ENCODE measurements at places on chromosomes 2 and 18. TPM values are rescaled to one million over a fixed set of nuclear protein-coding genes. Genes with fewer than 3 reads are reported as not detected.

LYG2 gene
- polyA plus RNA-seq, result 0.44 TPM

- no peak for DNase-seq
Observed at GRCh38 chr2:134253804-134254203, at the start of gene MGAT5. MGAT5 (plus strand) TSS chr2:134254072; CDS start chr2:134254404, 332 bp downstream.

DNA sequence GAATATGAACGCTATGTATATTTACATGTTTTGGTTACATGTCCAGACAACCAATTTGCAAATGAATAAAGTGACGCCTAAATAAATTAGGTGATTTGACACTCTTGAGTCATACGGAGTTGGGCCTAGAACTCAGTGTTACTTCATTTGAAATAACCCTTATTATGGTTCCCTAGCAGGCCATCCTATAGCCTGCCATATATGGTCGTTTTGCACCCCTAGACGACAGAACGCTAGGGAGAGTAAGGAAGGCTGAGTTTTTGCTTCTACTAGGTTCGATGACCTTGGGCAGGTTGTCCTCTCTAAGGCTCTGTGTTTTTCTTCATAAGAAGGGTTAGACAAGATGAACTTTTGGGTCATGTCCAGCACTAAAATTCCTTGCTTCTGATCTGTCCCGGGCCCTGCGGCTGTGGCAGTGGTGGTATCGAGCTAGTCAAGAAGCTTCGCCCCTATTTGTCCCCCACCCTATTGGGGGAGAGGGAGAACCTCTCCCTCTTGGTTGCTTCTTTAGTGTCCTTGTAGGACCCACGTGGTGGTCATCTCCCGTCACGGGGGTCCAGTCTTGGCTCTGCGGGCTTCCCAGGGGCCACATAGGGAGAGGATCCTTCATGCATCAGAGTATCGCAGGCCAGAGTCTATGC, 574 bp upstream of the EML4 start:
- DNase-seq, result no peak

DNA sequence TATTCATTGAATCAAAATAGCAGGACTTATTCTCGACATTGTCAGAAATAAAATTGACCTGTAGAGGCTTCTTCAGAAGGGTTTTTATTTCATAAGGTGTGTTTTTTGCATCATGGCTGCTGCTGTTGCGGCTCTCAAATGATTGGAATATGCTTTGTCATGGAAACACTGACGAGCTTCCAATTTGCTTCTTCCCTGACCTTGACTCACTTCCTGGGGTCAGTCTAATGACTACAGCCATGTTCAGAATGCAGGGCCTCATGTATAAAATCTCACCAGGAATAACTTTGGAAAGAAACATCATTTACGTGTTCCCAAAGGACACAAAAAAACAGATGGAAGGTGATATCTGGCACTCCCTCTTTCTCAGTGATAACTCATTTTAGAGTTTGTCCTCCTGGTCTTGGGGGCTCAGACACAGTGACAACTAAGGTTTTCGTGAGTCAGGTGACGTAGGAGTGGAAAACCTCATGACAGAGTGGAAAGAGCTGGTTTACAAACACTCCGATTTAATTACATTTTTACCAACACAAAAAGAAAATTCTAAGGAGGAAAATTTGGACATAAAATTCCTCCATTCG, 467.0 kb upstream of the RAB12 start:
- no peak for DNase-seq

ANKRD29 gene
- 0.70 TPM for polyA plus RNA-seq

ORMDL1 gene
- 104 TPM for polyA plus RNA-seq

DNA sequence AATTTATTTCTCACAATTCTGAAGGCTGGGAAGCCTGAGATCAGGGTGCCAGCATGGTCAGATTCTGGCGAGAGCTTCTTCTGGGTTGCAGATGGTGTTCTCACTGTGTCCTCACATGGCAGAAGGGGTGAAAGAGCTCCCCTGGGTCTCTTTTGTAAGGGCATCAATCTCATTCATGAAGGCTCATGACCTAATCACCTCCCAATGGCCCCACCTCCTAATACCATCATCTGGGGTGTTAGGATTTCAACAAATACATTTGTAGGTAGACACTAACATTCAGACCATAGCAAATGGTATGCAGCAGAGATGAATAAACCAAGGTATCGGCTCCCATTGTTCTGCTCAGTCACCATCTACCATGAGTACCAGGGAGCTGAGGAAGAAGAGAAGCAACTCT, 32.7 kb downstream of the YPEL5 start:
- no peak for DNase-seq

HTR2B gene
- 15.2 TPM for polyA plus RNA-seq

PRKRA gene
- 71.2 TPM for polyA plus RNA-seq

DNA sequence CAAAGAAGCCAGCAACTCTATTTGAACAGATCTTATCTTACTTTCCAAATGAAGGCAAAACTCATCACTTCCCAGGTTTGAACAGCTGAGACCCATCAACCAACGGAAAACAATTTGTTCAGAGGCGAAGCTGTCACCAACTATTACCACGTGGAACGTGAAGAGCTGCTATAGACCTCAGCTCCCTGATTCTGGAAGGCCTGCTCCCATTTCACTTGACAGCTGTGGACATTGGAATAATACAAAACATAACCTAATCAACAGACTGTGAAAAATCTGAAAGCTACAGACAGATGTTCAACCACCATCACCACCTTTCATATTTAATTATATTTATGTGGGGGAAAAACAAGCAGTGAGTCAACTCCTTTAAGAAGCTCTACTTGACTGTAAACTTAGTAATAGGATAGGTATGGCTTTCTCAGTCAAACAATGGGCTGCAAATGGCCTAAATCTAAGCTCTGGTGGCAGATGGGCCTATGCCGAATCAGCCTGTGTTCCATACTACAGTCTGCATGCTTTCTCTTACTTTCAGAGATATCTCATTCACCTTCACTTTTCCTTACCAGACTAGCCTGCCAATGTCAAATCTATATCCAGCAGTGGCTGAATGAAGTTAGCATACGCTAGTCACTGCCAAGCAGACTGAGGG, 896.4 kb downstream of the TDRD15 start:
- DNase-seq, result no peak

- DNase-seq, result no peak
Observed at GRCh38 chr18:21703241-21703820, 1.2 kb downstream of the ABHD3 start.

DNA sequence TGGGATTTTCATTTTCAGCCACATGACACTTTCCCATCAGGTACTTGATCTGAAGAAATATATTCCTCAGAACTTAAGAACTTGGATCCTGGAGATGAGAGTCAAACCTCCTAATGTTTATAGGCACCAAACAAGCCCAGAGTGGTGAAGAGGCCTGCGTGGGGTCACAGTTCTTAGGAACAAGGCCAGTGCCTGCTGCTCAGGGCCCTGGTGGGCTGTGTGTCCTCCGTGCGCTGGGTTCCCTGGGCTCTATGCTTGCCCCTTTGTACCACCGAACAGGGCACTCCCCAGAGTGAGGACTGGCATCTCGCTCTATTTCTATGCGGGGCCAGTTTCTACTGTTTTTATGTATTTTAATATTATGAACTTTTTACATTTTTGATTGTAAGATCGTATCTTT, 76.0 kb upstream of the RBM44 start:
- DNase-seq, result no peak

DNA sequence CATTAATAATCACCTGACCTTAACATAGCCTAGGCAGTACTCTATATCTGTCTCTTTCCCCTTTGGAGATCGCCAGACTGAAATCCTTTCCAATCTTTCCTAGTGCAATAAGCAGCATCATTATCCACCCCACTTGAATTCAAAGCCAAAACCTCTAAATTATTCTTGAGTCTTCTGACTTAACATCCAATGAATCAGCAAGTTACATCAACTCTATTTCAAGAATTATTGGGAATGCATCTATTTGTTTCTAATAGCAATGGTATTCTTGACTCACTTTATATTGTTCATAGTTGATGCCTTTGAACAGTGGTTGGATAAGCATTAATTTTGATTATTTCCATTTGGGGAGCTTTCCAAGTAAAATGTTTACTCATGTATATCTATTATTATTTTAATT, 144.8 kb downstream of the ZNF804A start:
- no peak for DNase-seq

NEB gene
- 8.4 TPM for polyA plus RNA-seq

SP5 gene
- 0.85 TPM for polyA plus RNA-seq

GRCh38 chr2:200578778-200579177, 7.0 kb upstream of the AOX1 start:
- DNase-seq, result no peak

RIF1 gene
- 35.4 TPM for polyA plus RNA-seq

DNA sequence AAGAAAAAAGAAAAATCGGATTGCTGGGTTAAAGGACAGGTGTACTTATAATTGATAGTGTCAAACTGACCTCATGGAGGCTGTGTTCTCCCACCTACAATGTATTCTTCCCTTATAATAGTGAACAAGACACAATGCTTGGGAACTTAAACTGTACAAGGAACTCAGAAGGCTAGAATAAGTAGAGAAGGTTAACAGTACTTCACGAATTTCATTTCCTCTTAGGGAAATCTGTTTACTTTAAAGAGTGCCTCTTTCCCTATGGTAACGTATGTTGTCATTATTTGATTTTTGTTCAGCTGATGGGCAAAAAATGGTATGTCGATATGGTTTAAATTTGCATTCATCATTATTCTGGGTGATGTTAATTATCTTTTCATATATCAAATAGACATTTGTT, 9.2 kb upstream of the HK2 start:
- DNase-seq, result no peak

- DNase-seq, result no peak
Observed at GRCh38 chr2:26597197-26597596, 44.0 kb downstream of the CIB4 start.

GRCh38 chr2:182559623-182560022, 132.8 kb upstream of the PDE1A start:
- no peak for DNase-seq
